ENCODE measurements at places on chromosomes 3 and 15.

- no peak for DNase-seq
- H3K4me1 ChIP-seq, result no peaks in the 10 kb centered on the region
- no peaks in the 10 kb centered on the region for H3K27me3 ChIP-seq
- H3K27ac ChIP-seq, result no peak overlapping the region
- H3K36me3 ChIP-seq, result no peaks in the 10 kb centered on the region
Observed at GRCh38 chr3:161766331-161766730, 269.7 kb downstream of the OTOL1 start.

DNA sequence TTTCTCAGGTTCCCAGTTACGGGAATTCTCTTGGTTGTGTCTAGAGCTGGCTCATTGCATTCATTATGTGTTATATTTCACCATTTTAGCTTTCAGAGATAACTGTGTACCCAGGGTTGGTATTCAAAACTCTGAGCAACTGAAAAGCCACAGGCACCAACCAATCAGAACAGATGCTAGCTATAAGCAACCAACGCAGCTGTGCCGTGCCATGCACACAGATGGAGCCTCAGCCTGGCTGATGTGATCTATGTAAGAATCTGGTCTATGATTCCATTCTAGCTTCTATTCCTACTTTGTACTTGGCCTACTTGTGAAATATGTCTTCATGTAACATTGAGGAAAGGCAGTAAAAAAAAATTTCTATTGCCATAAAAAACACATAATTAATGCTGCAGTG, 95.0 kb upstream of the CCDC80 start:
- H3K27me3 ChIP-seq, result peaks cover 6% of the 10 kb centered on the region
- no peaks in the 10 kb centered on the region for H3K4me1 ChIP-seq
- no peaks in the 10 kb centered on the region for H3K36me3 ChIP-seq
- H3K27ac ChIP-seq, result peak overlapping the region; percentile 9

GRCh38 chr3:107813026-107813425, 277.8 kb downstream of the CD47 start:
- peaks cover 55% of the 10 kb centered on the region for H3K4me1 ChIP-seq
- DNase-seq, result no peak
- peak overlapping the region; percentile 31 for H3K27ac ChIP-seq
- no peak overlapping the region for H3K4me3 ChIP-seq
- peaks cover 10% of the 10 kb centered on the region for H3K36me3 ChIP-seq

DNA sequence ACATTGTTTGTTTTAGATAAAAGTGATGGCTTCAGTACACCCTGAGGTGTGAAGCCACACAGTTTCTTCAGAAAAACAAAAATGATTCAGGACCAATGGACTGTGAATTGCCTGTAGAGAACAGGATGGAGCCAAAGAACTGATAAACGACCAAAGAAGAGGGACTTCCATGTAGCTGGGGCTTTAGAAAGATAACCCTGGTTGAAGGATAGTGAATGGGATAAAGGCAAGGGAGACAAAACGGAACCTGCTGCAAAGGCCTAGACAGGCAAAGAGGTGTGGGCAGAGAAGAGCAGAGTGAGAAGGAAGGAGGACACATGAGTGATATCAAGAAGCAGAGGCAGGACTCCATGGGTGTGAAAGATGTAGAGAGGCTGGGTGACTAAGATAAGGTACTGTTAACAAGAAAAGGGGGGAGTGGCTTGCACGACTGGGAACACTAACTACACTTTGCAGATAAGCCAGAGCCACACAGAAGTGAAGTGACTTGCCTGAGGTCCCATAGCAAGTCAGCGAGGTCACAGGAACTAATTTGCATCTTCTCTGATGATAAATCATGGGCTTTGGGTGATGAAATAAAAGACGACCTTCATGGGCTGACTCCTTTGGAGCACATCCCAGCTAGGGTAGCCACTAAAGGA, 44.3 kb downstream of the RAB6B start:
- H3K27ac ChIP-seq, result no peak overlapping the region
- peaks cover 10% of the 10 kb centered on the region for H3K27me3 ChIP-seq
- DNase-seq, result no peak
- H3K36me3 ChIP-seq, result no peaks in the 10 kb centered on the region
- no peak overlapping the region for H3K4me3 ChIP-seq

DNA sequence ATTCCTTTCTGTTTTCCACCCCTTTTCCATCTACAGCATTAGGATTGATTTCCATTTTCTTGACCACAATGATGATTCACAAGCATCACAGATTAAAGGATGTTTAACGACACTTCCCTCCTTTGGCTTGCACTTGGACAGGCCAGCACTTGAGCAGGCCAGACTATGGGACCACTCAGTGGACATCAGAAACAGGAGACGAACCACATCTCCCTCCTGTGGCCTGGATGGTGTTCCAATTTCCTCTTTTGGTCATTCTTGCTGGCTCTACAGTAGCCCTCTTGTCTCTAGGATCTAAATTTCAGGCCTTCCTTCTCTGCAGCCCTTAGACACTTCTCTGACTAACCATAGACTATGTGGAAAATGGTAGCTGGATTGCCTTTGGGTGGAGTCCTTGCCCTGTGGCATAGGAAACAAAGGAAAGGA, 78.8 kb upstream of the BOC start:
- DNase-seq, result no peak
- peaks cover 57% of the 10 kb centered on the region for H3K4me1 ChIP-seq
- peaks cover 3% of the 10 kb centered on the region for H3K36me3 ChIP-seq
- peak overlapping the region; percentile 81 for H3K27ac ChIP-seq
- no peak overlapping the region for H3K4me3 ChIP-seq
- peaks cover 6% of the 10 kb centered on the region for H3K27me3 ChIP-seq

DNA sequence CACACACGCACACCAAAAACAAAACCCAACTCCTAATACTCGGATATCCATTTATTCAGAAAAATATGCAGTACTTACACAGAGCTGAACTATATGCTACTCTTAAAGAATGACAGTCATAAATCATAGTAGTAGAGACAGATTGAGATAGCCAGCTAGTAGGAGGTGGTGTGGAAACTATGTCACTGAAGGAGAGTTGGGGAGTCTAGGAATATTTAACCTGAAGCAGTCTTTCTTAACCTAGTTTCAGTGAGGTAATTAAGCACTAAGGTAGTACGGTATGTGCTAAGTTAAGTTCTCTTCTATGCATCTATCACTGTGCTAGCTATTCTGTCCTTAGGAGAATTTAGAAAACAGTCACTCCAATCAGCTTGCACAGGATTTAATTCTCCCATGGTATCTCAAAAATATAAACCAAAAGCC, 54.2 kb downstream of the ANKRD28 start:
- DNase-seq, result no peak
- H3K4me1 ChIP-seq, result no peaks in the 10 kb centered on the region
- peak overlapping the region; percentile 5 for H3K4me3 ChIP-seq
- H3K36me3 ChIP-seq, result peaks cover 93% of the 10 kb centered on the region
- H3K27ac ChIP-seq, result no peak overlapping the region

- no peak overlapping the region for H3K4me3 ChIP-seq
- DNase-seq, result peak; percentile 76
- no peak overlapping the region for H3K27ac ChIP-seq
- H3K27me3 ChIP-seq, result peaks cover 8% of the 10 kb centered on the region
Observed at GRCh38 chr3:154421083-154421482, 8.9 kb downstream of the GPR149 start.

- no peak for DNase-seq
- H3K27me3 ChIP-seq, result peaks cover 3% of the 10 kb centered on the region
- peaks cover 21% of the 10 kb centered on the region for H3K4me1 ChIP-seq
- peaks cover 42% of the 10 kb centered on the region for H3K36me3 ChIP-seq
Observed at GRCh38 chr3:58683466-58683865, 16.9 kb upstream of the FAM3D start.

GRCh38 chr15:33107950-33108349, 86.6 kb downstream of the FMN1 start:
- H3K4me1 ChIP-seq, result peaks cover 69% of the 10 kb centered on the region
- peak overlapping the region; percentile 5 for H3K4me3 ChIP-seq
- peak overlapping the region; percentile 85 for H3K27ac ChIP-seq
- peaks cover 35% of the 10 kb centered on the region for H3K36me3 ChIP-seq

GRCh38 chr15:33445984-33446383, 135.2 kb downstream of the RYR3 start:
- peaks cover 3% of the 10 kb centered on the region for H3K27me3 ChIP-seq
- H3K27ac ChIP-seq, result no peak overlapping the region
- no peak overlapping the region for H3K4me3 ChIP-seq

DNA sequence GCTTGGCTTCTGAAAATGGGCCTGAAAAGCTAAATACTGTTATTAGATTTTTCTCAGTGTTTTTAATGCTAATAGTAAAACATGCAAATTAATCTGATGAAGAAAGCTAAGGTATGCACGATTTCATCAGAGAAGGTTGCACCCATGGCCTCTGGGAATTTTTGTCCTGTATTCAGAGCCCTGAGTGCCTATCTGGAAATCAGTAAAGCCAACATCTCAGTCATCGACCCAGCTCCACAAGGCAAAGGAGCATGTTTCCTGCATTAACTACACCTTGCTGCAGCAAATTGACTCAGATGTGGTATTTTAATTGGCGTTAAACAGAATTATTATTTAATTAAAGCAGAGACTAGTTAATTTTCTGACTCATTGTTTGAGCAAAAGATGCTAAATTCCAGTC, 49.0 kb upstream of the TP63 start:
- no peak overlapping the region for H3K4me3 ChIP-seq
- no peaks in the 10 kb centered on the region for H3K27me3 ChIP-seq
- no peak overlapping the region for H3K27ac ChIP-seq
- H3K36me3 ChIP-seq, result no peaks in the 10 kb centered on the region
- H3K4me1 ChIP-seq, result no peaks in the 10 kb centered on the region

GRCh38 chr3:97066531-97066930, 252.1 kb downstream of the EPHA6 start:
- no peaks in the 10 kb centered on the region for H3K27me3 ChIP-seq
- DNase-seq, result no peak
- H3K4me1 ChIP-seq, result no peaks in the 10 kb centered on the region
- no peaks in the 10 kb centered on the region for H3K36me3 ChIP-seq
- H3K27ac ChIP-seq, result no peak overlapping the region

GRCh38 chr15:40357246-40357645, 773 bp upstream of the DISP2 start:
- H3K36me3 ChIP-seq, result no peaks in the 10 kb centered on the region
- no peak for DNase-seq
- peak overlapping the region; percentile 80 for H3K4me3 ChIP-seq
- H3K27me3 ChIP-seq, result peaks cover 39% of the 10 kb centered on the region
- peaks cover 41% of the 10 kb centered on the region for H3K4me1 ChIP-seq

DNA sequence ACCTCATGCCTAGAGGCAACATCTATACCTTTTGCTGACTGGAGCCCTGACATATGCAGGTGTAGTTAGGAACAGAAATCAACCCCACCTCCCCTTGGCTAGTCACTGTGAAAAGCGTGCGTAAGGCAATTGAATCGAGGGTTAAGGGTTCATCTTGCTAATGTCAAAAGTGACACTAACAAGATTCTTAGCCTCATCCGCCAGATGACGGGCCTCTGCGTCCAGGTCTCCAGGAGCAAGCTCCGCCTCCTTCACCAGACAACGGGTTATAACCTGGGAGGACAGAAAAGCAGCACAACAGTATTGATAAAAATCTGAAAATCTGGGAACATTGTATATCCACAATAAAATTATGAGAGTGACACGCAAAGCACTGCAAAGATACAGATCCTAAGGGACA, 4.7 kb downstream of the SELENOS start:
- H3K36me3 ChIP-seq, result peaks cover 60% of the 10 kb centered on the region
- DNase-seq, result no peak
- H3K27ac ChIP-seq, result no peak overlapping the region
- no peak overlapping the region for H3K4me3 ChIP-seq

- H3K27ac ChIP-seq, result no peak overlapping the region
- peaks cover 10% of the 10 kb centered on the region for H3K4me1 ChIP-seq
- H3K27me3 ChIP-seq, result no peaks in the 10 kb centered on the region
- DNase-seq, result no peak
- H3K4me3 ChIP-seq, result no peak overlapping the region
Observed at GRCh38 chr3:64174328-64174727, 50.9 kb downstream of the PRICKLE2 start.

- no peak for DNase-seq
- no peak overlapping the region for H3K4me3 ChIP-seq
- peaks cover 48% of the 10 kb centered on the region for H3K4me1 ChIP-seq
- H3K27me3 ChIP-seq, result peaks cover 5% of the 10 kb centered on the region
Observed at GRCh38 chr3:37921025-37921424, 59.3 kb downstream of the CTDSPL start.

GRCh38 chr3:33318710-33319380, 41.6 kb downstream of the FBXL2 start:
- H3K4me3 ChIP-seq, result no peak overlapping the region
- H3K27me3 ChIP-seq, result no peaks in the 10 kb centered on the region
- H3K27ac ChIP-seq, result no peak overlapping the region
- no peak for DNase-seq
- H3K36me3 ChIP-seq, result peaks cover 24% of the 10 kb centered on the region

DNA sequence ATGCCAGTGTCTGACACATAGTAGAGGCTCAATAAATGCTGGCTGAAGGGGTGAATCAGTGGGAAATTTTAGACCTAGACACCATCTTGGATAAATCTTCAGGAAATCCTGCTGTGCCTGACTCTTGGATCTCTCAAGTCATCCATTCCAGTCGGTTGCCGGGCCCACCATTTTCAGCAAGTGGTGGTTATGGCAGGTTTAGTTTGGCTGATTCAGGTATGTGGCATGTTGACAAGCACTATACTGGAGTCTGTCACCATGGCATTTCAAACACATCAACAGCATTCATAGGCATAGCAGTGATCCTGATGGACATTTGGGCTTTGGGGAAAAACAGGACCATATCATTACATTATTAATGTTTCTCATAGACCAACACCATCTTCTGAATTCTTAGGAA, 25.7 kb upstream of the APH1B start:
- no peak overlapping the region for H3K27ac ChIP-seq
- H3K4me3 ChIP-seq, result no peak overlapping the region

DNA sequence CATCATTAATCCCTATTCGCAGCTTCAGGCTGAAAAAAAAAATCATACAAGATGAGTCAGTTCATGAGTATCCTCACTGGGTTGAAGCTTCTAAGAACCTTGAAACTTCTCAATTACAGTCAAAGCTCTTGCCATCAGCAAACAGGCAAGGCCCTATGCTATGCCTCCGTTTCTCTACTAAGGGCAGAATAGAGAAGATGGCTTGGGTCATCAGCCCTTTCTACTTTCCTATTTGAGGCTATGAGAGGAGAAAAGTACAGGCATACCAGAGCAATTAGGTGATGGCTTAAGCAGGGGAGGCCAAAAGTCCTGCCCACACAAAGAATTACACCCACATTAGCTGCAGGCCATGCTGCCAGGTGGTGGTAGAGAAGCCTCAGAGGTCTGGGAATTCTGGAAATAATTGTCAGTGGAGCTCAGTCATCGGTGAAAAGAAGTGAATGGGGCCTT, 89.0 kb downstream of the MRPL46 start:
- peaks cover 25% of the 10 kb centered on the region for H3K4me1 ChIP-seq
- H3K27me3 ChIP-seq, result peaks cover 22% of the 10 kb centered on the region
- no peaks in the 10 kb centered on the region for H3K36me3 ChIP-seq
- no peak overlapping the region for H3K27ac ChIP-seq

- no peak overlapping the region for H3K4me3 ChIP-seq
- peaks cover 3% of the 10 kb centered on the region for H3K36me3 ChIP-seq
- H3K27ac ChIP-seq, result no peak overlapping the region
- no peaks in the 10 kb centered on the region for H3K27me3 ChIP-seq
- H3K4me1 ChIP-seq, result peaks cover 14% of the 10 kb centered on the region
Observed at GRCh38 chr15:85620690-85621049, 174.1 kb downstream of the KLHL25 start.

DNA sequence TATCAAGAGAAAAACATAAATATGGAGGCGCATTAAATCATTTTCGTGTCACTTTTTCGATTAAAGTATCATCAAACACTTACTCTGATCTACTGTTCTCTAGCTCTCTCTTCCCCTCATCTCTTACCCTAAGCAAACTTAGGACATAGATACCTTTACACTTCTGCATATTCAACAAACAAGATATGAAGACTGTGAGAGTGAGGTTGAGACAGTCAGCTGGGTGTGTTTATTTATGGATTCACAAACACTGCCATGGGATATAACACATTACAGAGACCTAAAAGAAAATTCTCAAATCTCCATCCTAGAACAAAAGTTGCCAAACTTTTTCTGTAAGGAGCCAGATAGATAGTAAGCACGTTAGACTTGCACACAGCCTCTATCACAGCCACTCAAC, 85.2 kb upstream of the ZNF385D start:
- H3K27me3 ChIP-seq, result peaks cover 2% of the 10 kb centered on the region
- no peaks in the 10 kb centered on the region for H3K36me3 ChIP-seq
